Globus pallidus (tissue), 1 donor: ENCODE measurements at places on chromosomes 11 and 22.

DNA sequence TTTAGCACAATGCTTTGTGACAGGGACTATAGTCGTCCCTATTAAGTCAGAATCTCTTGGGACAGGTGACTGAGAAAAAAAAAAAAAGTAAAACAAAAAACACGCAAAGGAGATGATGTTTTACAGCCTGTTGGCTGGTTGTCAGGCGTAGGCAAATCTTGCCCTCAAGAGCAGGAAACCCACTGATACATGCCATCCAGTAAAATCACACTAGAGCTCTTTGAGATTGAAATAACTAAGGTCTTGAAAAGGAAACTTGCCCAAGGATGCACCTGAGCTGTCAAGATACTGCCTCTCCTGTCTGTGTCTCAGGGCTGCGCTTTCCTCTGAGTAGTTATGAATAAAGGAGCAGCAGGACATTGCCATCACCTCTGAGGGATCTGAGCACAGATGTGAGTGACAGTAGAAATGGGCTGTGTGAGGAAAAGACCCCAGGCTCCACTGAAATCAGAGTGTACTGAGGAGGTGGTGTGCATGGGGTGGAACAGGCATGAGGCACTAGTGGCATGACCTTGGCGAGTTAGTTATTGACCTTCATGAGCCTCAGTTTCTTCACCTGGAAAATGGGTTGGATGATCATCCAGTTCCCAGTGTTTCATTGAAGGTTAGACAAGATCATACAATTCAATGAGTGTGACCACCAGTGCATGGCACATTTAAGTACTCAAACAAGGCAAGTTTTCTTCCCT lies 23.3 kb downstream of the MICAL2 start:
- DNase-seq: no peak

DNA sequence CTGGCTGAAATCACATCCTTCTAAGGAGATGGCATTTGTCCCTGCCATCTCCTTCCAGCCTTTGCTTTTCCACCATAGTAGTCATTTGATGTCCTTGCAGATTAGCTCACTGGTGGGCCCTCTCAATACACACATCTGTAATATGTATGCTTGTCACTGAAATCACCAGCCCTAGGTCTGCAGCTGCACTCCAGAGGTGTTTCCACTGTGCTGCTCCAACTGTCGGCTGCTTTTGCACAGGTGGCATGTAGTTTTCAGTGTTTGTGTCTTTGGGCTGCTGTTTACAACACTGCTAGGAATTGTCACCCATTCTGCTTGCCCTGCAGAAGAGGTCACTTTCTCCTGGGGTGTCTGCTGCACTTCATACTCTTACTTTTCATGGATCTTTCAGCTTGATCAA lies 69.0 kb upstream of the GRAMD1B start:
- DNase-seq: no peak

DNA sequence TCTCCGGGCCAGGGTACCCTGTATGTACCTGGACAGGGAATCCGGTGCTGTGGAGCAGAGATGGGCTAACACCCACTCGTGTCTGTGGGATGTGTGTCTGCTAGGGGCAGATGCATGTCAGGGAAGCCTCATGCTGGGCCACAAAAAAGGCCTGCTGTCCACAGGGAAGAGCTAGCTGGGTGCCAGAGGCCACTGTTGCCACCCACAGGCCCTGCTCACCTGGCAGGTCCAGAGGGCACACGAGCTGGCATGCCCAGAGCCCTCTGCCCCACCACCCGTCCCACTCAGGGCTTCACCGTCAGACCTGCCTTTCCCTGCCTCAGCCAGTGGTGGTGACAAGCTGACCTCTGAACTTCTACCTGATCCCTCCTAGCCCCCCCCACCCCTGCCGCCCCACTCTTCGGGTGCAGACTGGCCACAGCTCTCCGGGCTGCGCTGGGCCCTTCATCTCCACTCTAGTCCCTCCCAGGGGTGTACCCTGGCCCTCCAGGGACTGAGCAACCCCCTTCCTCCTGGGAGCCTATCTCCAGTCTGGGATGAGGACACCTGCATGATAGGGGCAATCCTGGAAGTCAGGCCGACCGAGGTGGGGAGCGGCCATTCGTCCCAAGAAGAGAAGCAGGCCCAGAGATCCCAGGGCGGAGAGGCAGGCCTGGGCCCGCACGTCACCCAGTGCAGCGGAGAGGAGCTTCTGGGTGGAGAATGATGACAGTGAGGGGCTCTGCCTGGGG lies 1.4 kb downstream of the SLC25A22 start:
- DNase-seq: no peak

GRCh38 chr22:26632422-26633155 lies 10.8 kb downstream of the CRYBA4 start:
- DNase-seq: no peak

- DNase-seq: no peak
These were observed 43.7 kb downstream of the CADM1 start for GRCh38 chr11:115460512-115460911.

DNA sequence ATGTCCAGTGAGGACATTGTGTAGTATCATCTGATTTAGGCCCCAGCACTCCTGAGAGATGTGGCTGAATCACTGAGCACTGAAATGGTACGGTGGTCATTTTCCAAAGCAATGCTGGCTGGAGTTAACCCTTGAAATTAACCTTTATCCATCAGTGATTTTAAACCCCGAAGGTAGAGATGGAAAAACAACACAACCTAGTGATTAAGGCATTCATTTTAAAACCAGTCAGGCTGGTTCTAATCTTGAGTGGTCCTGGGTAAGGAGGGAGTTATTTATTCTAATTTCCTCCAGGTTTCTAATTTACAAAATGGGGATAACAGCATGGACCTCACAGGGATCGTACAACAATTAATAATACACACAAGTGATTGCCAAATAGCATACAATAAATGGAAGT lies 6.6 kb upstream of the CSNK2A3 start:
- no peak for DNase-seq

DNA sequence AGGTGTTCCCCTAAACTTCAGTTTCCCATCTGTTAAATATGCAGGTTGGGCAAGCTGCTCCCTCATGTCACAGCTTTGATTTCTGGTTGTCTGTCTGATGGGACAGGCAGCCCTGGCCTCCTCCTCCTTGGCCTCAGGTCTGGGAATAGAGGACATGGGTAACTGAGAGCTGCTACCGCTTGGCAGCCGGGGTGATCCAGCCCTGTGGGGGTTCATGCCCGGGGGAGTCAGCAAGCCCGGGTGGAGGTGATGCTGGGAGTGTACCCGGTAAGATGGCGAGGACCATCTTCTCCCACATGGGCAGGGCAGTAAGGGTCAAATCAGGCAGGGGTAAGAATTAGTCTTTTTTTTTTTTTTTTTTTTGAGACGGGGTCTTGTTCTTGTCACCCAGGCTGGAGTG lies 845.0 kb downstream of the TBC1D22A start:
- no peak for DNase-seq

- DNase-seq: no peak
These were observed 111.8 kb upstream of the TMEM45B start for GRCh38 chr11:129703846-129704245.

DNA sequence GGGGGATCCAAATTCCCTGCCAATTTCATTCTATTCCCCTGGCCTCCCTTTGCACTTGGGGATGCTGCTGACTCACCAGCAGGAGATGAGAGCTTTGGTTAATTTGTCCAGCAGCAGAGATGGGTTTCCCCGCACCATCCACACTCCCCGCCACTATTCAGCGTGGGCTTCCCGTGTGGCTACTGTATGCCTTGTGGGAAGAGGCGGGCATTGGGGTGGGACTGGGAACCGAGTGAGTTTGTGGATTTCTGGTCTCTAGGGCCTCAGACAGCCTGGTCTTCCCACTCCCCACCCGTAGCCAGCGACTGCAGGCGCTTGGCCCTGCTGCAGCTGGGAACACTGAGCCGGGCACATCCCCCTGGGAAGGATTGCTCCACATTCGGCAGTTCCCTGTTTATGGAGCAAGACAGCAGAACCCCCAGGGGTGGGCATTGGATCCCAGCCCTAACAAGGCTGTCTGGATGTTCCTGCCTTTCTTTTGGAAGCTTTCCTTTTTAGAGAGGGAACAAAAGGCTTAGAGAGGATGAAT lies 23.4 kb downstream of the KIAA1671 start:
- no peak for DNase-seq

DNA sequence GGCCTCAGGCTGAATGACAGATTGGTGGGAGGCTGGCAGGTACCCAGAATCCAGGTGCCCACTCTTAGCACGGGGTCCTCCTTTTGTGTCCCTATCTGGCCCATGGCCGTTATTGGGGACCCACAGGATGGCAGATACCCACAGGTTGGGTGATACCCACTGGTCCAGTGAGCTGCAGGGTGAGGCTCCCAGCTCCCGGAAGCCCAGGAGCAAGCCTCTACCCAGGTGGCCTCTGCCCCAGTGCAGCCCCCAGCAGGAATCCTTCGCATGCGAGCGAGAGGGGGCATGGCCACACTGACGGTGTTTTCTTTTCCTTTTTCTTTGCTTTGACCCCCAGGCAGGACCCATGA lies 116.1 kb downstream of the PHF21B start:
- DNase-seq: no peak
